NCI-H1436 treated with DMSO at 0.1 percent for 48 hours (cell line): ENCODE measurements at places on chromosomes 5 and 9.

DNA sequence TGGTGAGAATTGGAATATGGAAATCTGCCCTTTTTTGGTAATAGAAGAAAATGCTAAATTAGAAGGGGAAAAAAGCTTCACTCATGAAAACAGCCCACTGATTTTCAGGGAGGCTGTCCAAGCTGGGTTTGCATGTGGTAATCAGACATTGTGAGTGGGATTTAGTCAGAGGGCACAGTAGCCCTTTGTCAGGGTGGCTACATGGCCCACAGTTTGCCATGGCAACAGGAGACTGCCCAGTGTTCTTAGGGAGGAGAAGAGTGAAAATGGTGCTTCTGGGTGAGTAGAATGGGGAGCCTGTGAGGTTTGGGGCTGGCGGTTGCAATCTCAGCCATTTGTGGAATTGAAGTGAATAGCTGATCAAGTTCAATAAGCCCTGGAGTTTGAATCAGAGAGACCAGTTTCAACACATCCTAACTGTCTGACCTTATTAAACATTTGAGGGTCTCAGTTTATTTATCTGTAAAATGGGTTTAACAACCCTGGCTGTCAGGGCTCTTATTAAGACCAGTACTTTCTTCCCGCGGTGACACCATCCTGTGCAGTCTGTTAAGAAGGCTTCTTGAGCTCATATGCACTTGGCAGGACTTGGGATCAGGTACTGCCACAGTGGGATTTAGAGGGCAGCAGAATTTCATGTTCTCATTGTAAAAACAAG, 107.6 kb upstream of the TNC start:
- DNase-seq: no peak

DNA sequence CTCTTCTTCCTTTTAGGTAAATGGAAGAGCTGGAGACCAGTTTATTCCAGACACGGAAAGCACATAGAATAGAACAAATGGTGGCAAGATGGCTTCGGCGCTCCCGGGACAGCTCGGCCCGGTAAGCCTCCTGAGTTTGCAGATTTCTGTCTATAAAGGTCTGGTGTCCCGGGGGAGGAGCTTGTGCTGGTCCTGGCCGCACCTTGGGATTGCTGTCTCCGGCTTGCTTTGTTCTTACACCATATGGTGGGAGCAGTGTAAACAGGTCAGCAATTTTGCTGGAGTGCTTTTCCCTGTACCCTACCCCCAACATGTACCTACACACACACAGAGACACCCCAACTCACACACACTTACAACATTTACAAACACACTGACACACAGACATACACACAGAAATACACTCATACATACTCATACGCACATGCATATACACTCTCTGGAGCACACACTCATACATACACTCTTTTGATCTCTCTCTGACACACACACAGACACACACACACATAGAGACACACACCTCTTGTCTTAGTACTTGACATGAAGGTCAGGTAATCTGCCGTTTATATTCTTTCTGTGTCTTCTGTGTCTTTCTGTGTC, 42.0 kb downstream of the FRMPD1 start:
- DNase-seq: no peak

DNA sequence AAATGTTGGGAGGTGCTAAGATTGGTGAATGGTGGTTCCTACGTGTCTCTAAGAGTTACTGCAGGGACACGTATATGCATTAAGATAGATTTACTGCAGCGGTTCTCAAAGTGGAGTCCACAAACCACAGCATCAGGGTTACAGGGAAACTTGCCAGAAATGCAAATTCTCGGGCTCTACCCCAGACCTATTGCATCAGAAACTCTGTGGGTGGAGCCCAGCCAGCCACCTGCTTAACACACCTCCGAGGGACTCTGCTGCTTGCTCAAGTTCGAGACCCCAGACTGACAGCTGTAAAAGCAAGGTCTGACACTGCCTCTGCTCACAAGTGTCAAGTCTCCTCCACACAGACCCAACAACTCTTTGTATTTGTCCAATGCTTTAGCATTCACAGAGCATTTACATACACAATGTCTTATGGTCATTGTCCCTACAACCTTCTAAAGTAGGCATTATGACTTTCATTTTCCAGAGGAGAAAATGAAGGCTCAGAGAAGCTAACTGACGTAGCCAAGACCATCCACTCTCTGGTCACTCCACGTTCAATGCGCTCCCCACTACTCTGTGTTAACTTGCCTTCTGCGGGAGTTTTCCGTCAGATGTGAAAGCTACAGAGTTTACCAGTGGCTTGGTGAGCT, 48.8 kb downstream of the HSD17B3 start:
- DNase-seq: no peak

- no peak for DNase-seq
Observed at GRCh38 chr5:72498284-72498683, 8.9 kb downstream of the ZNF366 start.

DNA sequence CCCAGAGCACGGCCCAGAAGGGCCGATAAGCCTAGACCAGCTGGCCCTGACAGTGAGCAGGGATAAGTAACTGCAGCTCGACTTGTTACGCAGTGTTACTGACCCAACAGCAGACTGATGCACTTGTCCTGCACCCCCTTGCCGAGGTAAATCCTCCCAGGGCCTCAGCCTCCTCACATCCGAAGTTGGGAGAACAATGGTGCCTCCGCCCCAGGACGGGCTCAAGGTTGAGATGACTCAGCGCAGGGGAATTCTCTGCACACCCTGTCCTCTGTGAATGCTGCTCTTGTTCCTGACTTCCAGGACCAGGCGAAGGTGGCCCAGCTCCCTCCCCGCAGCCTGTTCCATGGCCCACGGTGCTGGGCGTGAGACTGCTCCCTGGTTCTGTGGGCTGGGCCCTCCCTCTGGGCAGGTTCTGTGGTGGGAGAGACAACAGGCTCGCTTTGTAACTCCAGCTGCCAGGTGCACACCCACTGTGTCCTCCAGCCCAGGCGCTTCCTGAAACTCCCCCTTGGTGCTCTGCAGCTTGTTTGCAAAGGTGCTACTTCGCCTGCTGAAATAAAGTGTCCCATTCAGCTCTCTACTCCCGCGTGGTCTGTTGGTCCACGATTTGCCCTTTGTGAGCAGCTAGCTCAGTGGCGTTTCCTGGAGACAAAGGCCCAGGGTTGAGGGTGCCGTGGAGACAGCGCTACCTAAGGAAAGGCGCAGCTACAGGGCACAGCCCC, 40.1 kb upstream of the SLC6A19 start:
- no peak for DNase-seq
